ENCODE measurements at places on chromosomes 1 and 21.

DNA sequence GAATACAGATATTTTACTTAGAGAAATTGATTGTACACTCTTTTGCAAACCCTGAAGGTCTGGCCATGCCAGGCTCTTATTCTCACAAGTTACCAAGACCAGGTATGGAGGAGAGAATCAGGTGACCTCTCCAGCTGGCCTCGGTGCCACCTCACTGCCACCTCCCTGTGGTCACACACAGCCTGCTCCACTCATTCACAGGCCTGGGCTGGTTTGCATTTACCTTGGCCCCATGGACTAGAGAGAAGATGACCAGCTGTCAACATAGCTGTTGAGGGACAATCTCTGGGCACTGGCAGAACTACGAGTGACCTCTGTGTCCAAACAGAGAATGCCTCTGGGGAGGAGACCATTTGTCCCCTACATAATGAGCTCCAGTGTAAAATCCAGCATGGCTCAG lies 291.2 kb upstream of the RUNX1 start:
- DNase-seq, result no peak

GRCh38 chr1:83762039-83762365 lies 236.9 kb downstream of the TTLL7 start:
- no peak for DNase-seq

DNA sequence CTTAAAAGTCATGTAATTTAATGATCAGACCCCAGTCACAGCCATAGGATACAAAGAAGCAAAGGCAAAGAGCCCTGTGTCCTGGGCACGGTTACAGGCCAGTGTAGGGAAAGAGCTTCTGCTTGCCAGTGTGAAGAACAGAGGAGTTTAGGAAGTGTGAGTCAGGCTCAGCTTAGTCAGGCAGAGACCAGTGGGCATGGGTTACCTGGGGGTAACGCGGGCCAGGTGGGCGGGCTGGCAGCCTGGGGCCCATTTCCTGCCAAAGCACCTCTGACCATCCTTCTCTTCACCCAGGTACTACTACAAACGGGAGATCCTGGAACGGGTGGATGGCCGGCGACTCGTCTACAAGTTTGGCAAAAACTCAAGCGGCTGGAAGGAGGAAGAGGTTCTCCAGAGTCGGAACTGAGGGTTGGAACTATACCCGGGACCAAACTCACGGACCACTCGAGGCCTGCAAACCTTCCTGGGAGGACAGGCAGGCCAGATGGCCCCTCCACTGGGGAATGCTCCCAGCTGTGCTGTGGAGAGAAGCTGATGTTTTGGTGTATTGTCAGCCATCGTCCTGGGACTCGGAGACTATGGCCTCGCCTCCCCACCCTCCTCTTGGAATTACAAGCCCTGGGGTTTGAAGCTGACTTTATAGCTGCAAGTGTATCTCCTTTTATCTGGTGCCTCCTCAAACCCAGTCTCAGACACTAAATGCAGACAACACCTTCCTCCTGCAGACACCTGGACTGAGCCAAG lies 4.7 kb downstream of the ELF3 start:
- no peak for DNase-seq

GRCh38 chr1:179745131-179745611 lies 2.1 kb downstream of the FAM163A start:
- DNase-seq, result no peak

GRCh38 chr1:160125746-160126145 lies 10.2 kb downstream of the ATP1A2 start:
- no peak for DNase-seq

DNA sequence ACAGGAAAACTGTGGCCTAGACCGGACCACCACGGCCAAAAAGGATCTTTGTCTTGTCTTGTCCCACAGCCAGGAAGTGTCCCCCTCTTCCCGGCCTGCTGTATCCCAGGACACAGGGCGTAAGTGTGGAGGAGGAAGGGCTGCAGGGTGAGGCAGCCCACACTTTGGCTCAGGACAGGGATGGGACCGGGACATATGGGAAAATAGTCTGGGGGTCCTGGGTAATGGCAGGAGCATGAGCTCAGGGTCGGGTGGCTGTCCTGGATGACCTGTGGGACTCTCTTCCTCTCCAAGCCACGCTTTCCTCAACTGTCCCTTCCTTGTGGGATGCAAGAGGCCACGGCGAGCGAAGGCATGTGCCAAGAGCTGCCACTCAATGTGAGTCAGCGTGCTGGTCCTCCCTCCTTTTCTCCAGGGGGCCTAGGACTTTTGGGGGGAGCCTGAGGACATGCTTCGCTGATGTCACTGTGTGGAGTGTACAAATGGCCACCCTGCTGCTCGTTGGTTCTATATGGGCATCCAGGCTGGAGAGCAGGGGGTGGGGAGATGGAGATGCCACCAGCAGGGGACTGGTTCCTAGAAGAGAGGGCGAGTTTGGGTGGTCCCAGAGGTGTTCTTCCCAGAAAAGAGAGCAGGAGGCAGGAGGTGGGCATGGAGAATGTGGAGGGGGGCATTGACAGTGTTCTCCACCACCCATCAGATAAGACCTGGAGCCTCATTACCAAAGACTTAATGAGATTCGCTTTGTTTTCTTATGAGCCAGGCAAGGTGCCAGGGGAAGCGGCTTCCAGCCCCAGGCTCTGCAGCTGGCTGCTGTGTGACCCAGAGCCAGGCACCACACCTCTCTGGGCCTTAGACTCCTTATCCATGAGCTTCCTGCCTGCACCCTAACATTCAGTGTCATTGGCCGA lies 11.5 kb upstream of the PADI1 start:
- no peak for DNase-seq

GRCh38 chr1:9375912-9376311 lies 83.2 kb downstream of the SPSB1 start:
- DNase-seq, result no peak

DNA sequence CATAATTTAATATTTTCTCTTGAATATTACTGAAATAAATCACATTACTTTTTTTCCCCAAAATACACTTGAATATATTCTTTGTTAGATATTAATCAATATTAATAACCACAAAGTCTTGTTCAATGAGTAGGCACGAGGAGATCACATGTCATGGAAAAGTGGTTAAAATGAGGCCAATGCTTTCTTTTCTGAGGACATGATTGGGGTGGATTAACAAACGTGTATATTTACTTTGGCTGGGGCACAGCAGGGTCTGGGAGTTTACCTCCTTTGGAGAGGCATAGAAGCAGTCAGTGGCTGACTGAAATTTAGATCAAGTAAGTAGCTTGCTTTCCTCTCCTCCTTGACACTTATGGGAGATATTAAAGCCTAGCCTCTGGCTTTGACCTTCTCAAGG lies 664.3 kb upstream of the B3GALT2 start:
- no peak for DNase-seq

- no peak for DNase-seq
Observed at GRCh38 chr1:10900251-10900651, 103.8 kb upstream of the CASZ1 start.

DNA sequence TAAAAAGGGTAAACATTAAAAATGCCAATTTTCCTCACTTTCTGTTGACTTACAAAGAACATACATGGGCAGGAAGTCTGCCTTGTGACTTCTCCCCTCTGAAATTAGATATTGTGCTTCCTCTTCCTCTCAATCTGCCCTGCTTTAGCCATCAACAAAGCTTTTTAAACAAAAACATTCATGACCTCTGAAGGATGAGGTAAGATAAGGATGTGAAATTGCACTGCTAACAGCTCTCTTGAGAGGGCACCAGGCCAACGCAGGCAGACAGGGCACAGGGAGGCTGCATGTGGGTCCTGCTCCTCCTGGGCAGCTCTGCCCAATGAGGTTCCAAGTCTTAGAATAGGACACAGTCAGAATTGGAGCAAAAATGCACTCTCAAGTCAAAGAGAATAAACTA lies 62.1 kb downstream of the DEGS1 start:
- DNase-seq, result no peak

DNA sequence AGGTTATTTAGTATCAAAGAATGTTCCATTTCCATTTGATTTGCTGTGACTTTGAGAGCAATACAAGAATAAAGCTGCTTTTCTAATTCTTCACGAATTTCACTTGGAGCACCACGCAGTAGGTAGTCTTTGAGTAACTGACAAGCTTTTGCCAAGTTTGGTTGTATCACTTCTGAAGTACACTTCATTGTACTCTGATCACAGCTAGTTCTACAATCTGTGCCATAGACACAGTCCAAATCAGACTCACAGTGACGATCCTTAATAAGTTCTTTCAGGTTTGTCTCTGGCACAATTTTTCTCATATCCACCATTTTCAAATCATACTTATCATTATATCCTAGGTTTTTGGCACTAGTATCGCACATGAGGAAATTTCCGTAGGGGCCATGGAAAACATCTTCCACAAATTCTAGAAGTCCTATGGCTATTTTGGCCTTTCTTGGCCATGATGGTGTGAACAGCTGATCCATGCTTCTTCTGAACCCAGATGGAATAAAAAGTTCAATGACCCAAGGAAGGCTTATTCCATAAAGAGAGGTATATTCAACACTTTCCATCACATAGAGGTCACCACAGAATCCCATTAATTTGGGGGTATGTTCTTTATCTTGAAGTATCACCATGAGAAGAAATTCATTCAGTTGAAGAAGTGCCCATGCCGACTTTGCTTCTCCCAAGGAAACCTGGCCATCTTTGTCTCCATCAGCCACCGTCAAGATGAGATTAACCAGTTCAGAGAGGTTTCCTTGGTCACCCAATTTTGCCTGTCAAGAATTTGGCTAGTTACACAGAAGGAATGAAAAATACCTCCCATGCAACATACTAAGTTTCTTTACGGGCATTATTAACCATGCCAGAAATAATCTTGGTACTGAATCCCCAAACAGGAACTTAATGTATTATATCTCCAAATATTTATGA lies 11.9 kb downstream of the RPL5 start:
- DNase-seq, result no peak

DNA sequence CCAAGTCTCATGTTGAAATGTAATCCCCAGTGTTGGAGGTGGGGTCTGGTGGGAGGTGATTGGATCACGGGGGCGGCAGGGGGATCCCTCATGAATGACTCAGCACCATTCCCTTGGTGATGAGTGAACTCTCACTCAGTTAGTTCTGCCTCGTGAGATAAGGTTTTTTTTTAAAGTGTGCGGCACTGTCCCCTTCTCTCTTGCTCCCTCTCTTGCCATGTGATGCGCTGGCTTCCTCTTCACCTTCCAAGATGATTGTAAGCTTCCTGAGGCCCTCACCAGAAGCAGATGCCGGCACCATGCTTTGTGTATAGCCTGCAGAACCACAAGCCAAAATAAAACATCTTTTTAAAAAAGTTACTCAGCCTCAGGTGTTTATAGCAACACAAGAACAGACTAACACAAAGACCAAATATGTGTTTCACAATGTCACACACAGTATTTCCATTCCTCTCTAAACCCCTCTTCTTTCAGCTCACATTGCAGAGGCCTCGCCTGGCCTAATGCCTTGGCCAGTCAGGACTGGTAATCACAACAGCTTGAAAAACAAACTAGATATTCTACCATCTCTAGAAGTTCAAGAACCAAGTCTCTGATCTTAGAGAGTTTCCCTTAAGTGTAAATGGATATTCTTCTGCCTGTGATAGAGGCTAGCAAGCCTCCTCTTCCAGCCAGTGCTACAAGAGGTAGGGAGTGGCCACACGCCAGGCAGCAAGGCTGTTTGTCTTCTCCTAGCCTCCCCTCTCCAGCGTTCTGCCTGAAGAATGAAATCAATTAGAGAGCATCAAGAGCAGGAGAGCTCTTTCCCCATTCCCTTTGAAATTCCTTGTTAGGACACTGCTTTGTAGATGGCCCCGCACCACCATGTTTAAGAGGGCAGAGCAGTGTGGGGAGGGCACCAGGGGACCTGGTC lies 19.6 kb upstream of the RAP1A start:
- DNase-seq, result no peak

- no peak for DNase-seq
Observed at GRCh38 chr1:215568299-215568692, 1.2 kb downstream of the KCTD3 start.

DNA sequence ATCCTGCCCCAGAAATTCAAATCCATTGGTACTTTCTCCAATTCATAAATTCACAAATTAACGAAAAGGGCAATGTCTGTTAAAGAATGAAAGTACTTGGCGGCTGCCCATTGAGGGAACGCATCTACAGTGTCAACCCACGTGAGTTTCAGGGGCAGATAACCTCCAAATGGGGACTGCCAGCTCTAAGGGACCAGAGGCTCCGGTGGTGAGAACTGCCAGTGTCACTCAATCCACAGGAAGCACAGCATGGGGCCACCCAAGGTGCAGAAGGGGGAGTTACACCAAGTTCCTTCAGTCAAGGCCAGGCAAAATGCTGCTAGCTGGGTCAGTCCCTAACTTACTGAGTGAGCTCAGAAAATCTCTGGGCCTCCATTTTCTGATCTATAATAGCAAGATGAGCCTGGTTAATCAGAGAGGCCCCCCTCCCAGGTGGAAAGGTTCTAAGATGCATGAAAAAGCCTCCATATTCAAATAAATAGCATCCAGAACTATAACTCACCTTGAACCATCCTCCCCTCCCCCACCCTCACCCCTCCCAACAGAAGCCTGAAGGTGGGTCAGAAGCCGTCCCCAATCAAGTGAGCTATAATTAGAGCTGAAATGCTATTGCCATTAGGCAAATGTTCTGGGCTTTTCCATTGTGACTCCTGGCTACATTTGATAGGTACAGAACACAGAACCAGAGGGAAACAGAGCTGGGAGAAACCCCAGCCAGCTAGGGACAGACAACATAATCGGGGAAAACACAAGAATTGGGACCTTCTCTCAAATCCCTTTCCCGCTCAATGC lies 41.7 kb downstream of the LRP8 start:
- DNase-seq, result no peak

DNA sequence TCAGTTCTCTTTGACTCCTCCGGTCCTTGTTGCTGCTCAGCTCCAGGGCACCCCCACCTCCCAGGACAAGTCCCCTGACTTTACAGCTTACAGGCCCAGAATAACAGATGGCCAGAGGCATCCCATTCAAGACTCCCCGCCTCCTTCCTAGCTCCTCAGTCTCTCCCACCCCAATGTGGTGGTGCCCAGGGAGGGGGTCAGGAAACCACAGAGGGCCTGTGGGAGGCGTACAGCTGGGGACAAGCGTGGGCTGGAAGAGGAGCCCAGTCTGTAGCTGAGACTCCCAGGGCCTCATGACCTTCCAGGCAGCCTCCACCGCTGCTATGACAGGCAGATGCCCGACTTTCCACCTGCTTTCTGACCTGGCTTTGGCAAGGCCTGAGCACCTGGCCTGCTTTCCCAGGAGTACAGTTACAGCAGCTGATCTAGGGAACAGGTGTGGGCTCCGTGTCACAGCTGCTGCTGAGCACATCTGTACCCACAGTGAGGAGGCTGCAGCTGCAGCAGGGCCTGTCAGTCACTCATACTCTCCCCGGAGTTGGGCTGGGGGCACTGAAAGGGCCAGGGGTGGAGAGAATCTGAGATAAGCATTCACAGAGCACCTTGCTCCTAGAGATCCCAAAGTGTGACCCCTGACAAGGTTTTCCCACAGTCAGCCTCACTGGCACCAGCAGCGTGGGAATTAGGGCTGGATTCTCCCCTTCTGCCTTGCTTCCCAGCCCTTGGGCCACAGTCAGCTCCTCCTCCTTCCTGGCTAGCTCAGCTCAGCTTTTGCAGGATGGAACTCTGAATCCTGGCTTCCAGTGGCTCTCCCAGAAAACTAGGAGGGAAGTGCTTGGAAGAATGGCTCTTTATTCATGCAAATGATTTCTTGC lies 7.1 kb upstream of the NAV1 start:
- DNase-seq, result no peak

All from non-pigmented ciliary epithelial cell (primary cell).